Suprapubic skin (tissue), 4 donors: ENCODE measurements at places on chromosomes 6 and 20.
A peak's percentile ranks its signal among the peaks of the same experiment; 100 is the strongest.

GRCh38 chr20:58084966-58085365, 143.5 kb downstream of the ANKRD60 start:
- no peak overlapping the region for H3K27ac ChIP-seq
- H3K36me3 ChIP-seq, result no peaks in the 10 kb centered on the region
- H3K4me1 ChIP-seq, result no peaks in the 10 kb centered on the region
- no peaks in the 10 kb centered on the region for H3K27me3 ChIP-seq

GRCh38 chr6:36626636-36627035, 32.5 kb downstream of the SRSF3 start:
- H3K27me3 ChIP-seq, result no peaks in the 10 kb centered on the region
- peaks cover 50% of the 10 kb centered on the region for H3K4me1 ChIP-seq
- no peak overlapping the region for H3K4me3 ChIP-seq
- no peak overlapping the region for H3K27ac ChIP-seq
- H3K36me3 ChIP-seq, result no peaks in the 10 kb centered on the region
- DNase-seq, result no peak

DNA sequence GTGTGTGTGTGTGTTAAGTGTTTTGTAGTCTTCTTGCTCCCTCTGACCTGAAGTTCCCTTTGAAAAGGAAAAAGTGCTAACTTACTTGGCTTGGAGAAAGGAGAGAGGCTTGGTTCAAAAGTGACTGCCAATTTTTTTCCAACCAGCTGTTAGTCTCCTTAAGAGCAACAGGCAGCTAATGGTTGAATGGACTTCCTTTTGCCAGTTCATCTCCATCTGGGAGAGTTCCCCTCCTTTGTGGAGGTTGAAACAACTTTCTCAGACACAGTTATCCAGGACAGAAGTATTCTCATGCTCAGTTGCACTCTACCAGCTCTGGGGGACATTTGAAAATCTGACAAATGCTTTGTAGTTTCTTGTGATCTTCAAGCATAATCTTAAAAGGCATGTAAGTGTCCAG, 4.5 kb downstream of the RIPOR2 start:
- H3K36me3 ChIP-seq, result no peaks in the 10 kb centered on the region
- no peak overlapping the region for H3K4me3 ChIP-seq
- no peaks in the 10 kb centered on the region for H3K27me3 ChIP-seq
- peaks cover 12% of the 10 kb centered on the region for H3K4me1 ChIP-seq

- no peak overlapping the region for H3K4me3 ChIP-seq
- H3K27ac ChIP-seq, result no peak overlapping the region
- no peaks in the 10 kb centered on the region for H3K4me1 ChIP-seq
These were observed 1288.4 kb downstream of the EPHA7 start for GRCh38 chr6:92130944-92131343.

DNA sequence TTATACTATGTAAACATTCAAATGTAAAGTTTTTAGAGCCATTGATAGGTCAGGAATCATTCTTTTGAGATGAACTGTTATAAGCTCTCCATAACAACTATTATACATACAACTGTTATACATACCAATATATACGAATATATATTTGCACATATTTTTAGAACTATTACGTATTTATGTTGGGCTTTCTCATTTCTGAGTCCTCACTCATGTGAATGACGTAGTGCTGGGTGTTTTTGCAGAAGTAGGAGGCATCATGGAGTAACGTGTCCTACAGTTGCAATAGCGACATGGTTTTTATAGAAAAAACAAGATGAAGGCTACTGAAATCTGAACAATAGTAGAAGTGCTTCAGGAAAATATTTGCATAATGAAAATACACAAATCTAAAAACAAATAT, 36.4 kb upstream of the ADGRF4 start:
- H3K27me3 ChIP-seq, result no peaks in the 10 kb centered on the region
- no peak for DNase-seq
- no peak overlapping the region for H3K27ac ChIP-seq
- no peaks in the 10 kb centered on the region for H3K36me3 ChIP-seq
- H3K4me1 ChIP-seq, result no peaks in the 10 kb centered on the region

DNA sequence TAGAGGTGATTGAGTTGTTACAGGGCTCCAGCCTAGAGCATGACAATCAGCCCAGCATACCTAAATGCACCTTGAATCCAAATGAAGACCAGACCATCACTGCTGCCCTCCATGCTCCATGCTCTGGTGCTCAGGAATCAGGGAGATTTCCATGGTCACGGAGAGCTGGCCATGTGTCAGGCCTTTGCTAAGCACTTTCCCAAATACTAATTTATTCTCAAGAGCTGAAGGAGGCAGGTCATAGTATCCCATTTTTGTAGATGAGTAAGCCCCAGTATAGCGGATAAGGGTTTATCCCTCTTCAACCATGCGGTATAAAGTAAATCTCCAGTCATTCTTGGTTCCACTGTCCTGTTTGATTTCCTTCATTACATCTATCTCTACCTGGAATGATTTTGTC, 240.8 kb downstream of the TFAP2A start:
- no peak overlapping the region for H3K27ac ChIP-seq
- no peaks in the 10 kb centered on the region for H3K36me3 ChIP-seq
- no peaks in the 10 kb centered on the region for H3K4me1 ChIP-seq
- no peak overlapping the region for H3K4me3 ChIP-seq
- no peak for DNase-seq
- H3K27me3 ChIP-seq, result no peaks in the 10 kb centered on the region

DNA sequence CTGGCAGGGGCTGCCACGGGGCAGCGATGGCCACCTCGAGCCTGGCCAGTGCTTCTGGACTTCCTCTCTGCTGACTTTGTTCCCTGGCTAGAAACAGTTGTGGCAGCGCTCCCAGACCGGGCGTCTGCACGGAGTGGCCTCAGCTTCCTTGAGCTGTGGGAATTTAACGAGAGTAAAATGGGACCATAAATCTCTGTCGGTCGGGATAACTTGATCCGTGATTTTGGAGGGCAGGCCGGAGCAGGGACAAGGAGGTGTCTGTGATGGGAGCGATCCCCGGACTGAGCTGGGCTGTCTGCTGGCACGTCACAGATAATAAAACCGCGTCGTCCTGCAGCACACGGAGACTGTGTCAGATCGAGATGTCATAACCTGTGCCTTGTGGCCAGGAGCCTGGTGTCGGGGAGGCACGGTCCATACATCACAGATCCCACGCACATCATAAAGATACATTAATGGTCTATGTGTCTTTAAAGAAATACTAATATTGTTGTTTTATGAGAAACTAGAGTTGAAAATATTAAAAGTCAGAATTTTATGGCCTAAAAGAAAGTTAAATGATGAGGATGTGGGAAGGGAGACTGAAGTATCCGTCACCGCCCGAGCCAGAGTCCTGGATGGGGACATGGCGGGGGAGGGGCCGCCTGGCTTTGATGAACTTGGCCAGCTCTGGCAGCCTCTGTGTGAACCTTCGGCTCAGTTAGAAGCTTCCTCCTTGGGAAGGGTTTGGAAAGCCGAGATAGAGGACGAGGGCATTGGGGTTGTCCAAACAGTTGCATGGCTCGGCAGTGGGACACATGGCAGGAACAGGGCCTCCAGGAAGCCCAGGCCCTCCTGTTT, 6.5 kb upstream of the RBBP8NL start:
- peaks cover 10% of the 10 kb centered on the region for H3K4me1 ChIP-seq
- no peak overlapping the region for H3K27ac ChIP-seq
- H3K36me3 ChIP-seq, result no peaks in the 10 kb centered on the region
- H3K4me3 ChIP-seq, result no peak overlapping the region
- DNase-seq, result no peak

DNA sequence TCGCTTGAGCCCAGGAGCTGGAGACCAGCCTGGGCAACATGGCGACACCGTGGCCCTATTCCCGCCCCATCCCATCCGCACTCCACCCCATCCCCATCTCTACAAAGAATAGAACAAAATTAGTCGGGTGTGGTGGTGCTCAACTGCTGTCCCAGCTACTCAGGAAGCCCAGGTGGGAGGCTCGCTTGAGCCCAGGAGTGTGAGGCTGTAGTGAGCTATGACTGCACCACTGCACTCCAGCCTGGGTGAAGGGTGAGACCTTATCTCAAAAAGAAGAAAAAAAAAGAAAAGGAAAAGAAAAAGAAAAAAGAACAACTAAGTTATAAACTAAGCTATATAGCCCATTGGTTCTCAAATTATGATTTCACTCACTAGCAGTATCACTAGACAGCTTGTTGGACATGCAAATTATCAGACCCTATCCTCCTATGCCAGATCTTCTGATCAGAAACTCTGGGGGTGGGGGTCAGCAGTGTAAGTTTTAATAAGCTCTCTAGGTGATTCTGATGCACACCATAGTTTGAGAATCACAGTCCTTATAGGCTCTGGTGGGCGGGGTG, 491 bp upstream of the ITCH start:
- no peak for DNase-seq
- H3K27ac ChIP-seq, result no peak overlapping the region
- peaks cover 35% of the 10 kb centered on the region for H3K4me1 ChIP-seq
- H3K4me3 ChIP-seq, result peak overlapping the region; percentile 96
- no peaks in the 10 kb centered on the region for H3K27me3 ChIP-seq

DNA sequence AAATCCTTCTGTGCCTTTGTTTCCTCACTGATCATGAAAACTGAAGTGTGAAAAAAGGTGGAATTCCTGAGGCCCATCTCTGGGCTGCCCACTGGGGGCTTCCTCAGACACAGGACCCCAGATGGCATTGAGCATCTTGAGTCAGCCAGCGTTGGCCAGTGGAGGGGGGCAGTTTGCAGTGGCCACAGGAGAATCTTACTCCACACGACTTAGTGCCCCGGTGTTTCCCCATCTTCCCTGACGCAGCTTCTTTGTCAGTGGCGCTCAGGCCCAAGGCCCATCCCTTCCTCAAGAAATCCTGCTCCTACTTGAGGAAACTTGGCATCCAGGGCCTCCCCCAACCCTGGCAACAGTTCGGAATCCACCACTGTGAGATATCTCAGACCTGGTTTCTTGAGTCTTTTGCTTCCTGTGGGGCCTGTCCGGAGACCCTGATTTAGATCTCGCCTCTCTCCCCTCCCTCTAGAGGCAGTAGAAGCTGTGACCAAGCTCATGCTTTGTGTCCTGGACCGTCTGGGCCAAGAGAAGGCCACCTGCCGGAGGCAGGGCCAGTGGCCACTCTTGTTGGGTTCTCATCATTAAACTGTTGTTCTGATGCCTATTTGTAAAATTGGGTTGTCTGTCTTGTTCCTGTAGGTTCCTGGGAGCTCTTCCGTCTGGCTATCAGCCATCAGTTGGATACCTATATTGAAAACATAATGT, 20.2 kb upstream of the DLGAP4 start:
- H3K27me3 ChIP-seq, result peaks cover 13% of the 10 kb centered on the region
- H3K4me3 ChIP-seq, result no peak overlapping the region
- DNase-seq, result no peak

DNA sequence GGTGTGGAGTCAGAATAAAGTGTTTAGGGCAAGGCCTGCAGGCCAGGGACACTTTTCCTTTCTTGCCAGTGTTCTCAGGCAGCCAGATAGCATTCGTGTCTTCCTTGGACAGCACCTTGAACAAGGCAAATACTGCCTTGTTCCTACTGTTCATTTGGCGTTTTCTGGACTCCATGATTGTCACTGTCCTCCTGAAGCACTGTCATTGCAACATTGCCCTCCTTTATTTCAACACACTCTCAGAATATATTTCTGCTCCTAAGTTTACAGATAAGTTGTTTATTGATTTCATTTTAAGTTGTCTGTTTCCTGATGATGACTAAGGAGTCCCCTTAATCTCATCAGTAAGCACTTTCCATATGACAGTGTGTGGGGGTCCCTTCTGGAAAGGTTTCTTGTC, 15.1 kb upstream of the DEF6 start:
- no peaks in the 10 kb centered on the region for H3K4me1 ChIP-seq
- no peak overlapping the region for H3K4me3 ChIP-seq
- DNase-seq, result no peak
- H3K27ac ChIP-seq, result no peak overlapping the region
- H3K36me3 ChIP-seq, result peaks cover 59% of the 10 kb centered on the region

DNA sequence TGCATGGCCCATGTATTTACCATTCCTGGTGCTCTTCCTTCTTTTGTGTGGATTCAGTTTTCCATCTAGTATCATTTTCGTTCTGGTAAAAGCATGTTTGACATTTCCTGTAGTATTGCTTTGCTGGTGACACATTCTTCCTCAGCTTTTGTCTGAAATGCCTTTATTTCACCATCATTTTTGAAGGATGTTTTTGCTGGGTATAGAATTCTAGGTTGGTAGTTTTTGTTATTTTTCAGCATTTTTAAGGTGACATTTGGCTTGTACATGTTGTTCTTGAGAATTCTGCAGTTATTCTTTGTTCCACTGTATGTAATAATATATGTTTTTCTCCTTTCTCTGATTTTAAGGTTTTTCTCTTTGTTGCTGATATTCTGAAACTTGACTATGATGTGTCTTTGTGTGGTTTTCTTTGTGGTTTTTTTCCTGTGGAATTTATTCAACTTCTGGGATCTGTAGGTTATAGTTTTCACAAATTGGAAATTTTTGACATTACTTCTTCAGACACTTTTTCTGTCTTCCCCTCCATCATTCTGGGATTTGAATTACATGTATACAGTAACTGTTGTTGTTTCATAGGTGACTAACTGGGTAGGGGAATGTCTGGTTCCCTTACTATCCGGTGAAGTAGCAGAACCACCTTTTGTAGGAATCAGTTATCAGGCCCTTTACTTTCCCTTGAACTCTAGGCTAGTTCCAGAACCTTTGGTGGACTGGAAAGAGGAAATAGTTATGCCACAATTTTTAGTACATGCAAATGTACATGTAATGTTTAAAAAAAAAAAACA, 30.2 kb downstream of the SNX9 start:
- no peak overlapping the region for H3K27ac ChIP-seq
- H3K4me1 ChIP-seq, result peaks cover 21% of the 10 kb centered on the region
- H3K4me3 ChIP-seq, result no peak overlapping the region
- no peaks in the 10 kb centered on the region for H3K36me3 ChIP-seq
- DNase-seq, result no peak

DNA sequence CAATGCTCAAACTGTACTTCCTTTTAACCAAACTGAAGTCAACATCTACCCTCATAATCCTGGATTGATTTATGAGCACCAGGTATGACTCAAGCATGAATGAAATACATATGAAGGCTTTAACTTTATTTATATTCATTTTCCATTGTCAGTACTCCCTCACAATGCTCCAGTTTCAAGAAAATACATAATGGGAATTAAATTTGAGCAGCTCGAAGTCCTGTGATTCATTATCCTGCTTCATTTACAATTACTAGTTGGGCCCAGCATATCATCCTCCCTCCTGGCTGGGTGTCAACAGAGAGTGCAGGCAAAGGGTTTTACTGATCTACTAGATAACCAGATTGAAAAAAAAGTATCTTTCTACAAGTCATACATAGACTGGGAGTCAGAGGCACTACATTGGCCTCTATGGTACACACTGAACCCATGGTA, 10.1 kb downstream of the SAMHD1 start:
- H3K27ac ChIP-seq, result peak overlapping the region; percentile 93
- no peak overlapping the region for H3K4me3 ChIP-seq
- peak; percentile 54 for DNase-seq
- H3K36me3 ChIP-seq, result peaks cover 19% of the 10 kb centered on the region

DNA sequence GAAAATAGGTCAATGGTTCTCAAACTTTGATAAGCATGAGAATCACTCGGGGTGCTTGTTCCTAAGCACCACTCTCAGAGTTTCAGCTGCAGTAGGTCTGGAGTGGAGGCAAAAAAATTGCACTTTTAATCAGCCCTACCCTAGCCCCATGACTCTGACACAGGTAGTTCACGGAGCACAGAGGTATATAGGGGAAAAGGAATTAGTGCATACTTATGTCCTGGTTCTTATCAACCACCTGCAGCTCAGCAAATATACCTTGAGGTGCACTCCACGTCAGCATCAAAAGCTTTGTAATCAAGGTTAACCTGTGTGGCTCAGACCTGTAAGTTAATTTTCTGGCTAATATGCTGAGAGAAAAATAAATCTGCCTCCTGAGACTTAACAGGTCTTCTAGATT, 138.8 kb upstream of the HMGN3 start:
- H3K27ac ChIP-seq, result no peak overlapping the region
- H3K27me3 ChIP-seq, result no peaks in the 10 kb centered on the region
- no peaks in the 10 kb centered on the region for H3K36me3 ChIP-seq
- no peak overlapping the region for H3K4me3 ChIP-seq
- H3K4me1 ChIP-seq, result no peaks in the 10 kb centered on the region
